ENCODE measurements at places on chromosomes 2 and 18.

- DNase-seq, result peak; percentile 72
Observed at GRCh38 chr2:233354971-233355574, 779 bp downstream of the DGKD start.

DNA sequence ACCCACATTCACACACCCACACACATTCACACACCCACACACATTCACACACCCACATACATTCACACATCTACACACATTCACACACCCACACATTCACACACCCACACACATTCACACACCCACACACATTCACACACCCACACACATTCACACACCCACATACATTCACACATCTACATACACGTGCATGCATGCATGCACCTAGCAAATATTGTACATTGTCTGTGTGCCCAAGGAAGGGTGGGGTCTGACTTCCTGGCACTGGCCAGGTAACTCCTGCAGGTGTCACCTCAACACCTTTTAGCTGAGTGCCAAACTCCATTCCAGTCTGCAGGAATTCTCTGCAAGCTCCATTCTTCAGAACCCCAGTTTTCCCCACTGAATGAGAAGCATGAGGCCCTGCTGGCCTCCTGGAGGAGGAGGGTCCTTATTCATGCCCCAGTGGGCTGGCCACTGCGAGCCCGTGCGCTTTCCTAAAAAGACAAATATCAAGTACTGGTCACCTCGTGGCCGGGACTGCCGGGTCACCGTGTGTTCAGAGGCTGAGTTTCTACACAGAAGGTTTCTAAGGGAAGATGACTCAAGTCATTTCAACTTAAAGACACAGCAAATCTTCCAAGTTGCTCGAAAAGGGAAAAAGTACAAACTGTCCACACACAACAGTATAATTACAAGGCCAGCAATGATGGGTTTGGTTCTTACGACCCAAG lies 131.5 kb downstream of the HDAC4 start:
- DNase-seq, result no peak

- no peak for DNase-seq
Observed at GRCh38 chr2:28282861-28283646, 109.6 kb upstream of the FOSL2 start.

DNA sequence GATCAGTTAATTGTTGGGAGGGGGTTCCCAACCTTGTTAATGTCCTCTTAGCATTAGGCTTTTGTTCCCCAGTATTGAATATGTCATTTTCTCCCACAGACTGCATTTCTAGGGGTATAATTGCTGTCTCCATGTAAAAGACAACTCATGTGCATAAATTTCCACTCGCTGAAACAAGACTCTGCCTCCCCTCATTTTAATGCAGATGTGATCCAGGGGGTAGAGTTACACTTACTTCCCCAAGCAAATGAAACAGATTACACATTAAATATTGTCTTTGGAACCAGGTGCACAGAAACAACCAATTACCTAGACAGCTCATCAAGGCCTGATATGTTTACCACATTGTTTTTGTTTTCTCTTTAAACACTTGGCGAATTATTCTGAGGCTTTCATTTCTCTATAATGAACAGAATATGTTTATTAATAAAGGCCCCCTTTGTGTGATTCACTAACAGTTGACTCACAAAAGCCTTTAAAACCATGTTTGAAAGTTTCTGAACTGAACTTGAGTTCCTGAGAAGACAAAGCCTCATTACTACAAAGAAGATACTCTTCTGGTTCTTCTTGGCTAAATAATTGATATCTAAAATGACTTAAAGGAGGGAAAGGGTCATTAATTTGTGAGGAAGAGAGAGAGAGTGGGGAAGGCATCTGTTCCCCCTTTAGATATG lies 15.0 kb upstream of the ACVR1 start:
- DNase-seq, result no peak

GRCh38 chr2:168052773-168053172 lies 194.6 kb downstream of the STK39 start:
- DNase-seq, result no peak

- peak; percentile 49 for DNase-seq
Observed at GRCh38 chr2:112140205-112140802, 2.1 kb downstream of the FBLN7 start.

GRCh38 chr2:74391209-74391579 lies 11.1 kb upstream of the DCTN1 start:
- no peak for DNase-seq

DNA sequence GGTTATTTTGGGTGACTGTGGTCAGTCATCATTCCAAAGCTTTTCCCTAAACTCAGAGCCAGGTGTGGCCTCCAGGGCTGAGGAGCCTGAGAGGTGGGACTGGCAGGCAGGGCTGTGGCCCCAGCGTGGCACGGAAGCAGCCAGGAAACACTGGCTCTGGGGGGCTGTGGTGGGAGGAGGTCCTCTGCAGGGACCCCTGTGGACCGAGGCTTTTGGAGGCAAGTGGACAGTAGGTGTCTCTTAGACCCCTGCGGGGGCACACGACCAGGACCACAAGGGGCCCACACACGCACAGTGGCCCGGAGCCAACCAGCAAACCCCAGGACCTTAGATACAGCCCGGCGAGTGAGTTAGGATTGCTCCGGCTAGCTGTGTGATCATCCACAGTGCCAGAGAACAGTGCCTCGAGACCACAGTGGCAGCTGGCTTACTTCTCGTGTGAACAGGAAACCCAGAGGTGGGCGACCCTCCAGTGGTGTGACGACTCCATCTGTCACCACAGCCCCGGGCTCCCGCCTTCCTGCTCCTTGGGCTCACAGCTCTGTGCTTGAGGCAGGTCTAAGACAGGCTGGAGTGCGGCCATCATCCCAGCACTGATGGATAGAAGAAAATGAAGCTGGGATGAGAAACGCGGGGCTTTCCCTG lies 1.6 kb upstream of the RTP5 start:
- DNase-seq, result no peak

DNA sequence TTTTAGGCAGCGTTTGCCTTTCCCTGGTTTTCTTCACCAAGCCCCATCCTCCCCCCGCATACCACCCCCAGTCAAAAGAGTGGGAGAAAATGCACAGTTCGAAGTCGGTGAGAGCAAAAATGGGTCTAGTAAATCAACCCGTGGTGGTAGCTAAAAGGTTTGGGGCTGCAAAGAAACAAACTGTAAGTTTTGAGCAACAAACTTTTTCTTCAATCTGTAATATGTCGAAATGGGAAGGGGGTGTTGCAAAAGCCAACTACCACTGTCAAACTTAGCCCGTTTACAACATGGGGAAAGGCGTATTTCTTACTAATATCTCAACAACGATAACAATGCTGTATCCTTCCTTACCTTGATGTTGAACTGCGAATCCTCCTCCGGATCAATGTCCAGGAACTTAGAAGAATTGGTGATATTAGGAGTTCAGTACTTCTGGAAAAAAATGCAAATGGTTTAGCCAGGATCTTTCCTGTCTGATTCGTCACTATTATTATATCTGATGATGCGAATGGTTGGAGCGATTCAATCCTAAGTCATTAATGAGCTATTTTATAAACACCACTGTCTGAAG lies 2.4 kb upstream of the SATB2 start:
- no peak for DNase-seq

GRCh38 chr2:116733699-116734098 lies 1080.8 kb upstream of the DDX18 start:
- DNase-seq, result no peak
